ENCODE measurements at places on chromosomes 2 and 18. TPM values are rescaled to one million over a fixed set of nuclear protein-coding genes. Genes with fewer than 3 reads are reported as not detected.
A peak's percentile ranks its signal among the peaks of the same experiment; 100 is the strongest.

GRCh38 chr2:54820558-54820957 is 97.1 kb downstream of the EML6 start:
- H3K27ac ChIP-seq, result no peak overlapping the region
- H3K36me3 ChIP-seq, result no peaks in the 10 kb centered on the region
- no peak for DNase-seq

GRCh38 chr2:85585781-85586105 is 1.5 kb downstream of the VAMP5 start:
- DNase-seq, result no peak
- peaks cover 25% of the 10 kb centered on the region for H3K4me1 ChIP-seq
- H3K4me3 ChIP-seq, result no peak overlapping the region
- peak overlapping the region; percentile 60 for H3K27ac ChIP-seq
- 0 out of 2 replicates have a peak, but pooled peaks cover 7% of the 10 kb centered on the region for H3K36me3 ChIP-seq

GRCh38 chr2:235776531-235776930 is 282.7 kb downstream of the AGAP1 start:
- no peak overlapping the region for H3K27ac ChIP-seq
- H3K36me3 ChIP-seq, result no peaks in the 10 kb centered on the region
- no peak for DNase-seq
- H3K27me3 ChIP-seq, result no peaks in the 10 kb centered on the region

- no peak overlapping the region for H3K4me3 ChIP-seq
- DNase-seq, result peak; percentile 16
- H3K27ac ChIP-seq, result peak overlapping the region; percentile 86
- no peaks in the 10 kb centered on the region for H3K27me3 ChIP-seq
- H3K4me1 ChIP-seq, result peaks cover 63% of the 10 kb centered on the region
- H3K36me3 ChIP-seq, result no peaks in the 10 kb centered on the region
These were observed 96.0 kb downstream of the TMEM17 start for GRCh38 chr2:62410015-62410453.

GRCh38 chr2:50875561-50875960 is 156.4 kb downstream of the NRXN1 start:
- no peak for DNase-seq
- H3K4me3 ChIP-seq, result no peak overlapping the region
- no peaks in the 10 kb centered on the region for H3K36me3 ChIP-seq
- H3K27ac ChIP-seq, result no peak overlapping the region
- no peaks in the 10 kb centered on the region for H3K4me1 ChIP-seq

DNA sequence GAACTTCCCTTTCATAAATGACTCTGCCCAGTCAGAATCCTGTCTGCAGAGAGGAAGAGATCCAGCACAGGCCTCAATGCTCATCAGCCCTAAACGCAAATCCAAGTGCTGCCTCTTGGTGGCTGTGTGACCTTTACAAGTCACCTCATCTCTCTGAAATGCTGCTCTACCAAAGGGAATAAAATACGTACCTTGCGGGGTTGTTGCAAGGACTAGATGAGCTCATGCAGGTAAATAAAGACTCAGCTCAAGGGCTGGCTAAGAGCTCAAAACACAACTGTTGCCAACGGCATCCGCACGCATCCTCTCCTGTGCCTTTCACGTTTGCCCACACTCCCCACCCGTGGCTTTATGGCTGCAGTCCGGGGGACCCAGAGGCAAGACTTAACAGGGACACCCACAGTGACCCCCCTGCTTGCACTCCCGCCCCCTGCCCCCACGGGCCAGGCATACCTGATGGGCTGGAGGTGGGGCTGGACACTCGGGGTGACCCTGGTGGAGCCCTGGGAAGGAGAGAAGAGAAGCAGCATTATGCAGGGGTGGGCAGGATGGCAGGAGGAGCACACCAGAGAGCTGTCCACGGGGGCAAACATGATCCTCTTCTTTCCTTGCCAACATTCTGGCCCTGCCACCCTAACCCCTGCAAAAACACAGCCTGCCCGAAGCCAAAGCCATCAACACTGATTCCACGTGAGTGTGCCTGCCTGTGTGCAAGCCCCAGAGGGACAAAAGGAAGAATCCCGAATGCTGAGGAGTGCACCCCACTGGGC is 102.6 kb downstream of the TNS1 start:
- peaks cover 17% of the 10 kb centered on the region for H3K27me3 ChIP-seq
- DNase-seq, result no peak
- no peaks in the 10 kb centered on the region for H3K36me3 ChIP-seq
- H3K4me1 ChIP-seq, result no peaks in the 10 kb centered on the region
- H3K4me3 ChIP-seq, result no peak overlapping the region

- no peaks in the 10 kb centered on the region for H3K36me3 ChIP-seq
- no peaks in the 10 kb centered on the region for H3K27me3 ChIP-seq
- H3K4me1 ChIP-seq, result peaks cover 19% of the 10 kb centered on the region
- no peak overlapping the region for H3K4me3 ChIP-seq
- no peak for DNase-seq
These were observed 4.5 kb downstream of the SLC14A1 start for GRCh38 chr18:45728336-45729010.

DNA sequence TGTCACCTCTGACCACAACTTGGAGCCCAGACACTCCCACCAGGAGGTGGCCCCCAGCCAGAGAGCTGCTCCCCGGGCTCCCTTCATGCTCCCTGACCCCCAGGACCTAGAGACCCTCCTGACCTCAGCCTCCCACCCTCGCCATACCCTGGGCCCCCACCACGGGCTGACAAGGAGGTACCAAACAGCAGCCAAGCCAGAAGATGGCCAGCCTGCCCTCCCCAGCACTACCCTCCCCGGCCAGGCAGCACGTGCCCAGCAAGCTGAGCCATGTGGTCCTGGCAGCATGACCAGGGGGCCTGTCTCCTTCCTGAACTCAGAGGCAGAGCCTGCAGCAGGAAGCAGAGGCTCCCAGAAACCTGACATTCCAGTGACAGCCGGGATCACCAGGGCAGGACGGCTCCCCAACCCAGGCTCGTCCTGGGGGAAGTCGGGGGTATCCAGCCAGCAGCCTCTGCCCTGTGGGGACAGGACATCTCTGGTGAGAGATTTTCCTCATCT is 69.4 kb upstream of the GPC1 start:
- H3K4me1 ChIP-seq, result peaks cover 34% of the 10 kb centered on the region
- no peak overlapping the region for H3K27ac ChIP-seq
- H3K4me3 ChIP-seq, result no peak overlapping the region
- no peaks in the 10 kb centered on the region for H3K27me3 ChIP-seq
- DNase-seq, result no peak
- no peaks in the 10 kb centered on the region for H3K36me3 ChIP-seq

GRCh38 chr18:37507239-37507638 is 58.4 kb downstream of the CELF4 start:
- H3K27me3 ChIP-seq, result peaks cover 14% of the 10 kb centered on the region
- H3K4me1 ChIP-seq, result no peaks in the 10 kb centered on the region
- no peaks in the 10 kb centered on the region for H3K36me3 ChIP-seq
- H3K4me3 ChIP-seq, result no peak overlapping the region
- DNase-seq, result no peak

The PXDN gene
- total RNA-seq, result 92.2 TPM

The GTF3C2 gene
- 69.8 TPM for total RNA-seq

The ALK gene
- total RNA-seq, result not detected

The ZNF804A gene
- not detected for total RNA-seq
